Stimulated activated CD8-positive, alpha-beta memory T cell treated with anti-CD3 and anti-CD28 coated beads, Interleukin-15, amount 100 ng/mL, for 4 hours (primary cell): ENCODE measurements at places on chromosomes 7 and 10.

DNA sequence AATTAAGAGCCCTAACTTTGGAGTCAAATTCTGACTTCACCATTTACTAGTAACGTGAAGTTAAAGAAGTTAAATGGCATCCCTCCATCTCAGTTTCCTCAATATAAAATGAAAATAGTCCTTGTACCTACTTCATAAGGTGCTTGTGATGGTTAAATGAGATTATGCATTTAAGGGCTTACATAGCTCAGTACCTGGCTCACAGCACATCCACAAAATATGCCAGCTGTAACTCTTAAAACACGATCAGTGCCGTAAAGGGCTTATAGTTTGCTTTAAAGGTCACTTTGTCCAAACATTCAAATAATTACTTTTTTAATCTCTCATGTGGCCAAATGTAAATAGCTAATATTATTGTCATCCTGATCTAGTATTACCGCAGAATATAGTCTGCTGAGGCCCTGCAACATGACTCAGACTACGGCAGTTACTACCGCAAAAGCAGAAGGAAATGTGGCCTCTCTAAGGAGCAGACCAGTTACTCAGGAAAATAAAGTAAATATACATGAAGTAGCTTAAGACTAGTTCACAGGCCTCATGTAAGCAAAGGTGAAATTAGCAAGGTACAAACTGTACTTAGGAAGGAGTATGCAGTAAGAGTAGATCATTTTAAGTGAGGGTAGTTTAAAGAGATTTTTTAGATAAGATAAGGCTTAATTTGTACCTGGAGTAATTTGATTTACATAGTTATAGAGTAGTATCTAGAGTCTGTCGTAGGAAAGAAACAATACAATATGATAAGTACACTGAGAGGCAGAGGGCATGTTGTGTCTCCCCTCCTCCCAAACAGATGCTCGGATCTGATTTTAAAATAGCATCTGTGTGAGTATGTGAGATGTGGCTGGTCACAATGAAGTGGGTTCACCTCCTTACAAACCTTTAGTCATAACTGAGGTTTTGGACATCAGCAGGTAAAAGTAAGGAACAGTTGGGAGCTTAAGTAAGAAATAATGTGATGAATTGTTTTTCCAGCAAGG is 13.1 kb downstream of the CASP2 start:
- no peak for DNase-seq

- DNase-seq, result no peak
Observed at GRCh38 chr10:110059925-110060324, 52.1 kb downstream of the ADD3 start.

DNA sequence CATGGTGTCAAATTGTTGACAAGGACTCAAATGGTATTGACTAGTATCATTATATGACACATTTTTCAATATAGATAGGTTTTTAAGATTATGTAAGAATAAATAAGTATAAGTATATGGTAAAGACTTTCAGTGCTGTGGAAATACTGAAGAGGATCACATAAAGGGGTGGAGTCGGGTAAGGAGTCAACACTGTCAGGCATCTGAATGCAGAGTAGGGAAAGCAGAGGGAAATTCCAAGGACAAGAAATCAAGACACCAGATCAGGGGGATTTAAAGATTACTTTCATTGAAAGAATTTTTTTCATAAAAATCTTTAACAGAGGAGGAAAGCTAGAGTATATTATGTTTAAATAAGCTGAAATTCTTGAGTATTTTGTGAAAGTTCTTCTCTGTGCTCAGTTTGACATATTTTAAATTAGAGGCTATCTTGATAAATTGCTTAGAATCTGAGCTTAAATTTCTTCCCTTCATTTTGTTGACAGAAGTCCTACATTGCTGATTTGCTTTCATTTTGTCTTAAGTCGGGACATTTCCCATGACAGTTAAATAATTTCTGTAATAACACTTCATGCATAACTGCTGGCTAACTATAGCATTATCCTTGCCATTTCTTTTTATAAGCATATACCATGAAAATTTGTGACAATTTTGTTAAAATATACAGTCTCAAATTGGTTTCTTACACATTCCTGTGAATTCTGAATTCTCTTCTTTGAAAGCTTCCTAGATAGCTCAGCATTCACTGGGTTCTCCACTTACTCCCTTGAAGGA is 244.3 kb downstream of the PRKG1 start:
- DNase-seq, result no peak

DNA sequence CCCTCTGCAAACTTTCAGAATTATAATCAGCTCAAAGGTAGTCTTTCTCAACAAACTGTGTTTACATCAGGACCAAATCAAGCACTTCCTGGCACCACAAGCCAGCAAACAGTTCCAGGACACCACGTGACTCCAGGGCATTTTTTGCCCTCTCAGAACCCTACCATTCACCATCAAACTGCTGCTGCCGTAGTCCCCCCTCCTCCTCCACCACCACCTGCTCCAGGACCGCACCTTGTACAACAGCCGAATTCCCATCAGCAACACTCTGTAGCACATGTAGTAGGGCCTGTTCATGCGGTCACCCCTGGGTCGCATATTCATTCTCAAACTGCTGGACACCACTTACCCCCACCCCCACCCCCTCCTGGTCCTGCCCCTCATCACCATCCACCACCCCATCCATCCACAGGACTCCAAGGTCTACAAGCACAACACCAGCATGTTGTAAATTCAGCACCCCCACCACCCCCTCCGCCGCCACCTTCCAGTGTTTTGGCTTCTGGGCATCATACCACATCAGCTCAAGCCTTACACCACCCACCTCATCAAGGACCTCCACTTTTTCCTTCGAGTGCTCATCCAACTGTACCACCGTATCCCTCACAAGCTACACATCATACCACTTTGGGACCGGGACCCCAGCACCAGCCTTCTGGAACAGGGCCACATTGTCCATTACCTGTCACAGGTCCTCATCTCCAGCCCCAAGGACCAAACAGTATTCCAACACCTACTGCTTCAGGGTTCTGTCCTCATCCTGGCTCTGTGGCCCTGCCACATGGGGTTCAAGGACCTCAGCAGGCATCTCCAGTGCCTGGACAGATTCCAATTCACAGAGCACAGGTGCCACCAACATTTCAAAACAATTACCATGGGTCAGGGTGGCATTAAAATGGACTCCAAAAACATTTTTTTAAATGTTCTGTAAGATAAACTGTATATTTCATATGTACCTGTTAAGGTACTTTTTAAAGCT is 98.7 kb downstream of the KMT2E start:
- DNase-seq, result no peak

GRCh38 chr7:107555893-107556292 is 7.8 kb downstream of the COG5 start:
- no peak for DNase-seq

GRCh38 chr7:156650042-156650441 is 9.5 kb downstream of the RNF32 start:
- no peak for DNase-seq

GRCh38 chr10:48428896-48429295 is 122.4 kb downstream of the MAPK8 start:
- no peak for DNase-seq

GRCh38 chr10:91635401-91636400 is 2.8 kb upstream of the PPP1R3C start:
- no peak for DNase-seq

DNA sequence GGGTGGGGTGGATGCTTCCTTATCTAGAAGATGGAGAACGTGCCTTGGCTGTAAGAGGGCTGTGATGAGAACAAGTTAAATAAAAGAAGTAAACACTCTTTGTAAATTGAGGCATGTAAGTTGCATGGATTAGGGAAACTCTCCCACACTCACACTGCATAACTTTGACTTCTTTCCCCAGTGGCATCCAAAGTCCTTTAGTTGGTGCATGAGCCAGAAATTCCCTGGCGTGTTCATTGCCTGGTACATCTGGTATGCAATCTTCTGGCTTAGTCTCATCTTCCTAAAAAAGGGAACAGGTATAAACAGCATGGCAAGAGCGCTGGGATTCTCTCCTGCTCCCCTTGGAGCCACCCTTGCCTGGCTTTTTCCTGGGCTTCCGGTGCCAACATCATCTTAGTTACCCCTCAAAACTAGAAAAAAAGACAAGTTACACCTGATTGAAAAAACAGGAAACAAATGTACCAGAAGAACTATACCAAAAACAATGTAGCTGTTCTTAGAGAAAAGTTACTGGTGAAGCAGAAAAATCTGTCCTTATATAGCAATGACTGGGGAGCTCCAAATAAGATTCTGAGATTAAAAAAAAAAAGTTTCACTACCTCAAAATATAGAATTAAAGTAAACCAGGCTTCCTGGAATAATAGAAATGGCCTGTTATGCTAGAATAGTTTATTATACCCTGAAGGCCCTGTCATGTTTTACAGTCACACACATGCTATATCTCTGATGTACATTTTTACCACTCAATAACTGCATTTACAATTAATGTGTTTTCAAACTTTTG is 9.9 kb downstream of the RP9 start:
- DNase-seq, result no peak

DNA sequence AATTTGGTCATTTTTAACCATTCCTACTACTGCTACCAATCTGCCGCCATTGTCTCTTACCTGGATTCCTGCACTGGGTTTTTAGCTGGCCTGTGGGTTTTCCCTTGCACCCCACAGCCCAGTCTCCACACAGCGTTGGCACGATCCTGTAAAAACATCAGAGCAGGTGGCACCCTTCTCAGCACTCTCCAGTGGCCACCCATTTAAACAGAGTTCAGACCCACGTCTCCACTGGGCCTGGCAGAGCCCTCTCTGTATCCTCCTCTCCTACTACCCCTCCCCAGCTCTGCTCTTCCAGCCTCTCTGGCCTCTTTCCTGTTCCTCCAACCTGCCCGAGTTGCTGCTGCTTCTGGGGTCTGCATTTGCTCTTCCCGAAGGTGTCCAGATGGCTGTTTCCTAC is 259.4 kb downstream of the SDK1 start:
- no peak for DNase-seq

GRCh38 chr7:22402250-22402649 is 45.3 kb upstream of the RAPGEF5 start:
- DNase-seq, result no peak

DNA sequence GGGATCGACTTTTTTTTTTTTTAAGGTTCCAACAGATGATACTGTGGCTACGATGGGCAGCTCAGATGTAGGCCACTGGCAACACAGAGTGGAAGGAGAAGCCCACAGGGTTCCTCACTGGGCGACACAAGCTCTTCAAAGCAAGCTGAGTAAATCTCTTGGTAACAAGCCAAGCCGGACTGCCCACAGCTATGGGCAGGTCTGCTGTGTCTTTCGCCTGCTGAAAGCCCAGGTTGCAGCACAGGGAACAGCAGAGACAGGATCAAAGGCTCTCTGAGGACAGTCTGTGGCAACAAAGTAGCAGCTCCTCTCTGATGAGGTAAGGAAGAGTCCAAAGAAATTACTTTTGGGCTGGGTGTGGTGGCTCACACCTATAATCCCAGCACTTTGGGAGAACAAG is 83.6 kb downstream of the KCNMA1 start:
- DNase-seq, result no peak

- no peak for DNase-seq
Observed at GRCh38 chr10:132274581-132274980, 33.2 kb downstream of the STK32C start.

- DNase-seq, result no peak
Observed at GRCh38 chr7:4195660-4196059, 486.4 kb upstream of the FOXK1 start.

- no peak for DNase-seq
Observed at GRCh38 chr7:101625031-101625791, 3.9 kb downstream of the MYL10 start.

DNA sequence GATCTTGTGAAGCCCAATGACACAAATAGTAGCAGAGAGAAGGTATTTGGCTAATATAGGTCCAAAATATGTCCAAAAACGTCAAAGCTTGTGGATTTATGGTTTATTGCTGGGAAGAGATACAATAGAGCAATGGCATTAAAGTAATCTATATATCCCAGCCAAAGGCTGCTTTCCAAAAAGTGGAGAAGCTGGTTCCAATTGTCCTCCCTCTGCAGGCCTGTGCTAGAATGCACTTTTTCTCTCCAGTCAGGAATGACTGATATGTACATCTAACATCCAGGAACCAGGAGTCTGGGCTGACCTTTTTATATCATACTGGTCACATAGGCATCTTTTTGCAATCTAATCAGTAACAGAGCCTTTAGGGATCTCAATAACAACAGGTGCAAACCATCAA is 167.1 kb upstream of the FAM3C start:
- DNase-seq, result no peak
